ENCODE measurements at places on chromosomes 3 and 15. TPM values are rescaled to one million over a fixed set of nuclear protein-coding genes. Genes with fewer than 3 reads are reported as not detected.
A peak's percentile ranks its signal among the peaks of the same experiment; 100 is the strongest.

DNA sequence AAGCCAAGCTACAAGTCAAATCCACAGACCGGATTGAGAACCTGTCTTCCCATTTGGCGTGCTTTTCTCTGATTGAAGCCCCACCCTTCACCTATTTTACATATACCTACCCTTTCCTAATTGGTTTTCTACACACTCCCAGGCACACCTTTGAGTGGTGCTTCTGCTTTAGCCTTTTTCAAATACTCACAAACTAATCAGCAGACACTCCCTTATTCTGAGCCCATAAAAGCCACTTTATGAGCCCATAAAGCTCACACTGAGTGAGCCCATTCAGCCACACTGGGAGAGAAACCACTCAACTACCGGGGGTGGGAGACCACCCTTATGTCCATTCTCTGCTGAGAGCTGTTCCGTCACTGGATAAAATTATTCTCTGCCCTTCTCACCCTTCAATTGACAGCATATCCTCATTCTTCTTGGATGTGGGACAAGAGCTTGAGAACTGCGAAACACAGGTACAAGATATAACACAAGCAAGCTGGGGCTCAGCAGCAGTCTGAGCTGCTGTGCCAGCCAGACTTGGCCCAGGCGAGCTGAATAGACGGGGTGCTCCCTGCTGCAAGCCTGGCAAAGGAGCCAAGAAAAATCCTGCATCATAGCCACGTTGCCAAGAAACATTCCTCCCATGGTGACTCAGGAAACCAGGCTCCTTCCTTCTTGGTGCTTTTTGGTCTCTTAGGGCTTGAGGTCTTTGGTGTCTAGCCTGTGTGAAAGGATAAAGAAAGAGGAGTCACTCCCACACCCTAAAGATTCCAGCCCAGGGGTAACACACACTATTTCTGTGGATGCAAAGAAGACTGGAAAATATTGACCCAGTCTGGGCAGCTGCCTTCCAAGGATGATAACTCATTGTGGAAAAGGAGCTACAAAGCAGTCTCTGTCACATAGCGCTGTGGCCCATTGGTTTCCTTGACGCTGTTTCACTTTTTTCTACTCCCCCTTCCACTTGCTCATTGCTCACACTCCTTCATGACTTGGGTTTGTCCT, 609.7 kb downstream of the MCTP2 start:
- DNase-seq = peak; percentile 74

DNA sequence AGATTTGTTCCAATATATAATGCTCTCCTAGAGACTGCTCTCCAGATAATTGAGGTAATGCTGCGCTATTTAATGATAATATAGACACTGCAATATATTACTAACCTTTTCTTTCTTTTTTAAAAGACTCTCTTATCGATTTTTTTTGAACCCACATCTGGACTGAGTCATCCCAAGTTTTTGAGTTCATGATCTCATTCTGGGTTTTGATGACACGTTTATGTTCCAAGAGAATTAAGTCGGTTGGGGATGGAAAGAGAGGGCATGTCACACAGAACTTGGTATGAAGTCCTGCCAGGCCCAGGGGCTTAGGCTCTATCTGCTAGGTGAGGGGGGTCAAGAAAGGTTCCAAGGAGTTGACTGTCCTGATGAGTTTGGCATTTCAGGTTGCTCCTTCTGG, 431.1 kb downstream of the MFSD1 start:
- no peak for DNase-seq

DNA sequence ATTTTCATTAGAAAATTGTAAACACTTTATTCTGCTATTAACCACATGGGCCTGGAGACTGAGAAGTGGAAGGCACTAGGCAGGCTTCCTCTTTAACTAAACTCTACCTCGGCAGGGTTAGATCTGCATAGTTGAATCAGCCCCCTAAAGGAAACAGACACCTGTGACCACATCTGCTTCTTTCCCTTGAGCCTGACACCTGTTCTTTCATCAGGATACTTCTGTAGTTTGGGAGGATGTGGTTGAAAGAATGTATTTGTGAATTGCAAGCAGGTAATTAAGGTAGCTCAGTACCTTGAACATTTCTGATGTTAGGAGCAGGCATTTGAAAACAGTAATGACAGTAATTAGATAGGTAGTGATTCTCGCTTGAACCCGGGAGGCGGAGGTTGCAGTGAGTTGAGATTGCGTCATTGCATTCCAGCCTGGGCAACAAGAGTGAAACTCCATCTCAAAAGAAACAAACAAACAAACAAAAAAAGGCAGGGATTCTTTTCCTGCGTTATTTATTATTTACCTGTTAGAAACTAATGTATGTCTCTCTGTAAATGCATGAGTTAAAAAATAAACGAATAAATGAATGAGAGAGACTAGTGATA, 468.5 kb downstream of the NLGN1 start:
- no peak for DNase-seq

GRCh38 chr3:37396731-37397130, 222.3 kb upstream of the LRRFIP2 start:
- peak; percentile 78 for DNase-seq

DNA sequence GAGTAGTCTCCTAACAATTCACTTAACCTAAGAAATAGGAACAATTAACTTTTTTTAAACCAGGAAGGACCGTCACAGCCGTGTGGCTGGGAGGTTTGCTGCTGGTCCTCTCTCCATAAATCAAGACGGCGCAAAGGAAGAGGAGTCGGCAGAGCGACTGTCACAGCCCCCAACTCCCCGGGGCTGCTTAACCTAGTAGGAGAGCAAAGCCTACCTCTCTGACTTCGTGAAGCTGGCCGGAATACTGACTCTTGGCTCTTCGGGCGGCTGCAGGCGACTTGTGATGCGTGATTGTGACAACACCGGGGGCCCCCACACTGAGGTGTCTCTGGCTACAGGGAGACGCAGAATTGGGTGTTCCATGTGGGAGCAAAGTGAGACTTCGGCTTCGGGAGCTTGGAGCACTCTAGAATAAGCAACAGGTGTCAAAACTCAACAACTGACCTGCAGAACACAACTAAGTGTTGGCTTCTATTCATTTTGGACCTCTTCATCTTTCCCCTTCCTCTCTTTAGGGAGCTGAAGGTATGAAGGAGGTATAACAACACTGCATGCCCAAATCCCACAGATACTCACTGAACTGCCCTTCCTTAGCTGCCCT, 151.1 kb downstream of the OSBPL10 start:
- no peak for DNase-seq

DNA sequence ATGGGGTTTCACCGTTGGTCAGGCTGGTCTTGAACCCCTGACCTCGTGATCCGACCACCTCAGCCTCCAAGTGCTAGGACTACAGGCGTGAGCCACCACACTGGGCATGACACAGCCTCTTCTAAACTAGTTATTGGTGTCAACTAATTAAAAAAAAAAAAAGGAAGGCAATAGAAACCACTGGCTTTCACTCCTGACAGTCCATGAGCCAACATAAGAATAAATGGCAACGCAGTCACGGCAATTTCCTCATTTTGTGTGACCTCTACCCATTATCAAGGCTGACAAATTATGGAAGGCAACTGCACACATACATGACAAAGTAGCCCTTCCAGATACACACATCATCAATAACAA, 5.9 kb downstream of the ARHGEF3 start:
- peak; percentile 20 for DNase-seq

DNA sequence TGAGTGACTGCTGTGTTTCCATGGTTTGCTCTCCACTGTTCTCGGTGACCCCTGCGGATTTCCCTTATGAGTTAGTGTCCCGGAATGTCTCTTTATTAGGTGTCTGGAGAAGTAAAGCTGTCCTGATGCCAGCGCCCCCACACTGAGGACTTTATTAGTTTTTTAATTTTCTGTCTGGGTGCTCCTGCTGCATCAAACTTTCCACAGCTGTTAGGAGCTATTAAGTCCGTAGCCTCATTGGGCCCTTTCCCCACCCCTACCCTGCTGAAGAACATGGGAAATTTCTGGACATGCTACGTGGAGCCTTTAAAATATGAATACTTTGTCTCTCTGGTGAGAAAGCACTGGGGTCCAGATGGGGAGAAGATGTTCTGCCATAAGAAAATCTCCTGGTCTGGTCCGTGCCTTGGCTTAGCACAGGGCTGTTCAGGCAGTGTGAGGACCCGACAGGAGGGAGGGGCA, 161.7 kb upstream of the HES1 start:
- DNase-seq = no peak

- DNase-seq = no peak
Observed at GRCh38 chr3:194686414-194686815, 732 bp downstream of the FAM43A start.

- DNase-seq = no peak
Observed at GRCh38 chr3:63951492-63952247, 39.5 kb upstream of the SCAANT1 start.

DNA sequence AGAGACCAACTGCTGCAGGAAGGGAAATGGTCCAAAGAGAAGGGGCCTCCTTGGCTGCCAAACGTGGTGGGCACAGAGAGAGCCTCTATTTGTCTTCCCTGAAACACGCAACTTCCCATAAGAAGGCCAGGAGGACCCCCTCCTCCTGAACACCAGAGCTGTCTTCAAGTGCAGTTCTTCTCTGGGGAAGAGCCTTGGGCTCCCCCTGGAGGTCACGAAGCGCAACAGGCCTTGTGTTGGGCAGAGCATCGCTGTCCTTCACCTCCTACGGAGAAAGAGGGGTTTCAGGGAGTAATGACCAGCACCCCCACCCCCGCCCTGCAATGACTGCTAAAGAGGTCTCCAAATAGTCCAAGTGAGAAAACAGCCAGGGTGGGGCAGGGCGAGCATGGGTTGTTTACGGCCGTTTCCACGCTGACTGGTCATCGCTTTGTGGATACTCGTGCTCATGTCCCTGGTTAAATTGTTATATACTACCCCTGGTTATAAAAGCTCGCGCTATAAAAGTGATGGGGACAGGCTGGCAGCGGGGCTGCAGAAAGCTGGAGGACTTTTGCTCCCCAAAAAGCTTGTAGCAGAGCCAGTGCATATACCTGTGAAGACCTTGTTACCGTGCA, 397.5 kb upstream of the ATP10A start:
- DNase-seq = no peak

- no peak for DNase-seq
Observed at GRCh38 chr3:69443457-69443920, 57.6 kb upstream of the FRMD4B start.

DNA sequence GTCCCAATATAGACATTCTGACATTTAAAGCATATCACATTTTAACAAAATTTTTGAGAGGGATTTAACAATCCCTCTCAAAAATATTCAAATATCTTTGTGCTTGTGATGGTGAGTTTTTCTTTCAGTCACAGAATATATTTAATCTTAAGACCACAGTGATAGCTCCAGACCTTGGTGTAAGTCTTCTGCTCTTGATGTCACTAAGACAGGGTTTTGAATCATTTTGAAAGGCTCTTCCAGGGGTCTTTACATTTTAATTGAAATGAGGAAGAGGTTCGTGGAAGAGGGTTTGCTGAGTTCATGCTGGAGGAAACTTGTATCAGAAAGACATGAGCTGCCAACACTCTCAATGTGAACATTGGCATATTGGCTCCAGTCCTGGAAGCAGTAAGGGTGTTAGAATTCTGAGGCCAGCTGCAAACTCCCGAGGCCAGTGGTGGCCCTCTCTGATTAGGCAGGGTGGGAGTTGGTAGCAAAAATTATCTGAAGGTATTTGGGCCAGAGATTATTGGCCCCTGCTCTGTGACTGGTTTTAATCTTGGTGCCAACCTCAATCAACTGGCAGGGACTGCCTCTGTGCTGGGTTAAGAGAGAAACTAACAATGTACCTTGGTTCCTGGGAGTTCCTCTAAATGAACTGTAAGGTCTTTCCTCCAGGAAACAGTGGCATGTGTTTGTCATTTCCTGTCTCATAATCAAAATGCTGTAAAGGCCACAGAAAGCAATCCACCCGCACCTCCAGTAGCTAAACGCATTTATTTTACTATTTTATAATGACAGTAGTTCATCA, 5.3 kb downstream of the POU1F1 start:
- DNase-seq = no peak

DNA sequence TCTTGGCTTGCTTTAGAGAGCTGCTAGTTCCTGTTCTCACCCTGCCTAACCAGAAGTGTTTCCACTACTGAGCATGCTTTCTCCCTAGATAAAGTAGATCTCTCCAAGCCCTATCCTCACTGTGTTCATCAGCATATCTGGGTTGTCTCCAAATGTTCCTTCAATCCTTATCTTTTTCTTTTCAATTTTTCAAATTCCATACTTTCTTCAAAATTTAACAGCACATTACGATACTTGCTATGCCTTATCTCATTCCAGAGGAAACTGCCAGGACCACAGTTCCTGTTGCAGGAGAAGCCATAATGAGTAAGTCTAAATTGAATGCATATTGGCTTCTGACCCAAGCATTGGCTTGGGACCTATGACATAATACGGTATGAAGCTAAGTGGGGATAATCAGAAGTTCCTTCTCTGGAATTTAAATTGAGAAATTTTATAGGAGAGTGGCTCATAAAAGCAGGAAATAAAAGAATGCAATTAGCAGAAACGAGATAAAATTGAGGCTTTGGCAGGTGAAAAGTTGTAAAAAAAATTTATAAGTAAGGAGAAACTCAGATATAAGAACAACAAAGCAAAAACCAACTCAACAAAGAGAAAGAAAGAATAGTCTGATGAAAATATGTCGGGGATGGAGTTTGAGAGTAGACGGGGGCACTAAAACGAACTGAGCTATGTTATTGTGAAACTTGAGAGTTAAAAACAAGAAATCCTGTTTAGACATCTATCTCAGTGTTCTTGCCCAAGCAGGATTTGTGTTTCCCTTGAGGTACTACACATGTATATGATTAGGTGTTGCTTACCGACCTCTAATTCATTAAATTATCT, 631.7 kb upstream of the CCDC54 start:
- DNase-seq = no peak

DNA sequence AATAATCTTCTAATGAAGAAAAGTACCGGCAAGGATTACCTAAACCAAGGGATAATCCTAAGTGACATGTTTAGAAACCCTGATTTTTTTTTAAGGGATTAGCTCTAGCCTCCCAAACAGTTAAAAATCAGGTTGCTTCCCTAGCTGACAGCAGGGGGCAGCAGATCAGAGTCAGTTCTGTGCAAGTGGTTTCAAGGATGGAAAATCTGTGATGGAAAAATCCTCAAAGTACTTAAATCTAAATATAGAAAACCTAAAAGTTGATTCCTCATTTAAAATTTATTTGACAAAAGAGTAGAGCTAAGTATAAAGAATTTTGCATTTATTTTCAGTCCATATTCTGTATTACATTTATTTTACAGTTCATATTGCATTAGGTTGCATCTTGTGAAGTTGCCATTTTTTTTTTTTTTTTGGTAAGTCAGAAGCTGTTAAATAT, 107.6 kb downstream of the PEX5L start:
- no peak for DNase-seq

GRCh38 chr3:144221761-144222160, 250.1 kb downstream of the DIPK2A start:
- no peak for DNase-seq

GRCh38 chr3:197957790-197958133, 2.3 kb upstream of the LMLN start:
- DNase-seq = no peak

GRCh38 chr3:8635125-8635524, 9.5 kb downstream of the SSUH2 start:
- no peak for DNase-seq

PP2D1 gene
- total RNA-seq = not detected

CLRN1 gene
- total RNA-seq = not detected

TM4SF1 gene
- total RNA-seq = 35.6 TPM
